Hindlimb muscle (tissue), 1 donor: ENCODE measurements at places on chromosomes 13 and 19.
A peak's percentile ranks its signal among the peaks of the same experiment; 100 is the strongest.

DNA sequence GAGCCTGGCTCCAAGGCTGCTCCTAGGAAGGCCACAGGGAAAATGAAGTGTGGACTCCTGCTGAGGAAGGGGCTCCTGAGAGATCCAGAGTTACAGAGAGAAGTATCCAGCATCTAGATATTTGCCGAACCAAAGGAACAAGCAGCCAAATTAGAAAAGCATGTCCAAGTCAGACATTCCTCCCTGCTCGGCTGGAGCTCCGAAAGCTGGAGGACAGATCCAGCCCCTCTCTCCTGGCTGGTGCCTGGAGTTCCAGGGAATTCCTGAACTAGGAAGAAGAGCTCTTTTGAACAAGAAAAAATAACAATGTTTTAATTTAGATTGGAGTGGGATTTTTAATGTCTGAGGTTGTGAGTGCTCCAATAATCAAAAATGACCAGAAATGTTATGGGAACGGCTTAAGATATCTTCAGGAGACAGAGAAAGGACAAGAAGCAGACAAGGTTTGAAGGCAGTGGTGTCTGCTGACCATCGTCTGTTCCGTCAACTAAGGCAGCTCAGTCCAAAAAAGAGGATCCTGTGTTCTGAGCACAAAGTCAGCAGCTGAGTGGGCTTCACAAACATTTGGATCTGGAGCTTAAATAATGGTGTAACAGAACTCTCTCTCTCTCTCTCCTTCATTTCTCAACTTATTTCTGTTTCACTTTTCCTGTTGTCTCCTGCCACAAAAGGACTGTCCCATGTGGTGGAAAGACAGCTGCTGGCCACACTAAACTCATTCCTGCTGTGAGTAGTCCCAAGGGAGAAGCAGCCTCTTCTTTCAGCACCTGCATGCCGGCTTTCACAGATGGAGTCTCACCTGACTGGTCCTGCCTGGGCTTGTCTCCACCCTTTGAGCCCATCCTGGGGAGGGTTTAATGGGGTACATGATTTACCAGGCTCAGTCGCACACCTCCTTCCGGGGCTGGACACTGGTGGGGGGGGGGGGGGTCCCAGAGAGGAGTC lies 31.5 kb upstream of the IRS2 start:
- no peak for DNase-seq

DNA sequence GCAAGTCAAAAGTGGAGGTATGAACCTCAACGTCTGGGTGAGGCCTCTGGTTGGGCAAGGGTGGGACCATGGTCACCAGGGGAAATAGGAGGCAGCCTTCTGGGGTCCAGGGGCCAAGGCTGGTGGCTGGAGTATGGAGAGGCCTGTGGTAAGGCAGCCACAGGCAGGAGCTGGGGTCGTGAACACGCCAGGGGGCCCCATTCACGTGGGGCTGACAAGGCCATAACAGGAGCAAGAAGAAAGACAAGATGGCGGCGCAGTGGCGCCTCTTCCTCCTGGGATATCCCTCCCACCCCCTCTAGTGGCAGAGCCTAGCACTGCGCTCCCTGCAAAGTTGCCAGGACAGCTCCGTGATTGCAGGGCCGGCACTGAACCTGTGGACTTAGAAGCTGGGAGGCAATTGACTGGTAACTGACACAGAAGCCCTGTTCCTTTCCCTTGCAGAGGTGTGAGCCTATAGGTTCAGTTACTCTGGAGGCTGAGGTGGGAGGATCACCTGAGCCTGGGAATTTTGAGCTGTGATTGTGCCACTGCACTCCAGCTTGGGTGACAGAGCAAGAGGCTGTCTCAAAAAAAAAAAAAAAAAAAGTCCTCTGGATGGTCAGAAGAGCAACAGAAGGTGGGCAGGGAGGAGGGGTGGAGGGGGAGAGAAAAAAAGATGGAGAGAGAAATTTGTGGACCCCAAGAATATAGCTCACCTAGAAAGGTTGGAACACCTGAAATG lies 19.7 kb upstream of the EDDM13 start:
- DNase-seq = peak; percentile 34

GRCh38 chr13:38141792-38142191 lies 207.9 kb upstream of the UFM1 start:
- no peak for DNase-seq

DNA sequence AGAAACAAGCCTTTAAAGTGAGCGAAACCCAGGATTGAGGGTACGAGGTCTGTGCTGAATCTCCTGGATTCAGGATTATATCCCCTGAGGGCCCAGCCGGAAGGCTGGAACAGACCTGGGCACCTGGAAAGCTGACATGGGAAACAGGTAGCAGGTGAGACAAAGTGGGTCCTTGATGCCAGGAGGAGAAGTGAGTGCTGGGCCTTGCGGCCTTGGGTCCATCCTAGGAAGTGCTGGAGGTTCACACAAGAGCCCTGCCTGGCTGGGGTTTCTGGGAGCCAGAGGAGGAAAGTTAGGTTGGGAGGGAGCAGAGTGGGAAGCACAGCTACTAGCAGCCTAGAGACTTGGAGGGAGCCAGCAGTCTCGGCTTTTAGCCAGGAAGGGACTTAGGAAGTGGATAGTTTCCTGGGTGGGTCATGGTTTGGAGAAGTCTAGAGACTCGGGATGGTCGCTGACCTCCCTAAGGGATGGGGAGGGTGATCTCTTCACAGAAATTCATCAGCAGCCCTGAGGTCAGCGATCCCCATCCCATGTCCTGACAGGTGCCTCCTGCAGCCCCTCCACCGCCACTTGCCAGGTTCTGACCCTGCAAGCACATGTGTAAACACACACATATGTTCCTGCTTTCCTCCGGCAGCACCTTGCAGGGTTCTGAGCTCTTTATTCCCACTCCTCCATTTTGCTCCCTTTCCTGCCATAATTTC lies 29.4 kb upstream of the ZNF492 start:
- no peak for DNase-seq

DNA sequence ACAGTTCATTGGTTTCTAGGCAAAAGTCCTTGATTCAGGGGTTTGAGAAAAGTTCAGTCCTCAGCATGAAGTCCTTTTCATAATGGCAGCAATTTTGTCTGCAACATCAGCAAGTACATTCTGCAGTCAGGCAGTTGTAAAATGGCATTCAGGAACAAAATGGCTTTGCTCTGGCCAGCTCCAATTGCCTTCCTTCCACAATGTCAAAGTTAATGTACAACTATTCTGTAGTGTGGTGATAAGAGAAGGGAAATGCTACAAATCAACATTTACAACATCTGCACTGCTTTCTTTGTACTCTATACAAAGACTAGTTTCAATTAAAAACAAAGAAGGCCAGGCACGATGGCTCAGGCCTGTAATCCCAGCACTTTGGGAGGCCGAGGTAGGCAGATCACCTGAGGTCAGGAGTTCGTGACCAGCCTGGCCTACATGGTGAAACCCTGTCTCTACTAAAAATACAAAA lies 1.8 kb upstream of the NEK3 start:
- no peak for DNase-seq

DNA sequence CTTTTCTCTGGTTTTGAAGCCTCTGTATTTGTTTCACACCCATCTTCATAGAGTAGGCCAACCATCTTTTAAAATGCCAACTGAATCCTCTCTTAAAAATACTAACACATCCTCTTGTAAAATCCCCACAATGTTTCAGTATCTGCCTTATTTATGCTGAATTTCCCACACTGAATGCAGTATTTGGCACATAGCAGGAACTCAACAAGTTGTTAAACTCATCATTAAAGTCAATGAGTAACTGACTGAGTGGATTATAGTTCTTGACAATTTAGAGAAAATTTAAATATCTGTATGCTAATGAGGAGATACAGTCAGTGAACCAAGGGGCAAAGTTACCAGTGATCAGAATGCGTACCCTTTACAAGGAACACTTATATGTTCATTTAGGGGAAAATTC lies 505.5 kb upstream of the PCDH9 start:
- DNase-seq = no peak

DNA sequence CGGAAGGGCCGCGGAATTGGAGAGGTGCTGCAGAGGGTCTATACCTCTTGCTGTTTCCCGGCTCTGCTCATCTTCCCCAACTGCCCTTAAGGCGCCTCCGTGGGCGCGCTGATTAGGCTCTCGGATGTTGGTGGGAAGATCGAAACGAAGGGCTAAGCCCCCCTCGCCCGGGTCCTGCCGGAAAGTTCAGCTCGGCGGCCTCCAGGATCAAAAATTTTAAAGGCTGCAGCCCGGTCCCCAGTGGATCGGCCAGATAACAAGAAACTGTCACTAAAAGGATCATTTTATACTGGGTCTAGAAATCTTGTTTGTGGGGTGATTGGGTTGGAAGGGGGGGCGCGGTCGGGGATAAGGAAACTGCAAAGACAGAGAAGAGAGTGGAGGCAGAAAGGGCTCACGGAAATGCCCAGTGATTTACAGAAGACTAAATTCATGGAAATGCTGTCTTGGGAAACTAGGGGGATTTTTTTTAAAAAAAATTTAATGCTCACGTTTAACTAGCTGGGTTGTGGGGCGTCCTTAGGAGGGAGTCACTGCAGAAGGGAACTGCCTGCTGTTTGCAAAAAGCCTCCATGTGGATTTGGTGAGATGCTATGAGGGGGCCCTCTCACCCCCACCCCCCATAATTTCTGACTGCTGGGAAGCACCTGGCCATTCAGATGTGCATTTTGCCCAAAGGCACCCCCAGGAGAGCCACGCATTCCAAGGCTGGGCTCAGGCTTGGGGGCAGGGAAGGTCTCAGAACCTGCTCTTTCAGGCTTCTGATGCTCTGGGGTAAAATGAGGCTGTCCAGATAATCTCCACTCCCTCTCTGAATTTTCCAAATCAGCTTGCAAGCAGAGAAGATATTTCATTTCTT lies 7.7 kb downstream of the CDX2 start:
- no peak for DNase-seq

DNA sequence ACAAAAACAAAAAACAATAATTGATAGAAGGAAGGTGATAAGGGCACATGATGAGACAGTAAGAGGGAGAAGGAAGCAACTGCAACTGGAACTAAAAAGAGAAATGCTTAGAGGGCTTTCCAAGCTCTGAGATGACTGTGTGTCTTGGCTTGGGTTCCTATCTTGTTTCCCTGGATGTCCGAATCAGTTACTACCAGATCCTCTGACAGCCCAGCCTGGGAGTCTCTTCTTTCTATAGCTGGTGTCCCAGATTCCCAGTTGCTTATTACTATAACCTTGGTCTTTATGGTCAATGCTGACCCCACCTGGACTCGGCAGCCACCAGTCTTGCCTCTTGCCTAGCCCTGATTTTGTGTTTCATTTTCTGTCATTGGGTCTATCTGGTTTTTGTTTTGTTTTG lies 116.4 kb downstream of the RFC3 start:
- no peak for DNase-seq

DNA sequence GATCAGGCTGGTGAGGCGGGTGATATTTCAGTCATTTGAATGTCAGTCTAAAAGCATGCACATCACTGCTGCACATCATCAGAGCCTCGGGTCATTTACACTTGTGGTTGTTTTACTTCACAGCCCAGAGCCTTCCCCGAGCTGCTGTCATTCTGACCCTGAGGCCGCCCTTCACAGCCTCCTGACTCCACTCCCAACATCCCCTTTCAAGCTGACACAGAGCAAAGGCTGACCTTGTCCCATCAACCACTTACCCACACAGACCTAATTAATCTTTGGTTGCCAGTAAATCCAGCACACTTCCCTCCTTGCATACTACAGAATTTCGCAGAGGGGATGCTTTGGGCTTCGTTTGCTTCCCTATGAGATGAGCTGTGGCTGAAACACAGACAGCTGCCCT lies 528.1 kb downstream of the DIAPH3 start:
- no peak for DNase-seq

- DNase-seq = no peak
Measured at GRCh38 chr13:97946951-97947588, 6.4 kb upstream of the IPO5 start.

DNA sequence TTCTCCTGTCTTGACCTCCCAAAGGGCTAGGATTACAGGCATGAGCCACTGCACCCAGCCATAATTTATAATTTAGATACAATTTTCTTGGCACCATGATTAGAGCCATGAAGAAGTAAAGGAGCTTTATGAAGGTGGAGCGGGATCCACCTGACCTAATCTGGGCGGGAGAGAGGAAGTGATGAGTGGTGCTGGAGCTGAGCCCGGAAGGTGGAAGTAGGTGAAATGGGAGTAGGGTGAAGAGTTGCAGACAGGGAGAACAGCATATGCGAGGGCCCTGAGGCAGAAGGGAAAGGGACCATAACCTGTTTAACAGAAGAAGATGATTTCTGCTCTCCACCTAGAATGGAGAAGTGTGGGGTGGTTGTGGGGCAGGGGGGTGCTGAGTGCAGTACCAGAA lies 4.2 kb downstream of the BLOC1S3 start:
- DNase-seq = no peak
